ENCODE measurements at places on chromosomes 5 and 9. TPM values are rescaled to one million over a fixed set of nuclear protein-coding genes. Genes with fewer than 3 reads are reported as not detected.

Gene HAND1
- 0.16 TPM for total RNA-seq

Gene FGF18
- total RNA-seq = 0.16 TPM

Gene EQTN
- 0.73 TPM for total RNA-seq

Gene LTC4S
- total RNA-seq = 6.7 TPM

Gene ZFP37
- 5.2 TPM for total RNA-seq

Gene ANKRD34B
- total RNA-seq = not detected

Gene CCDC187
- total RNA-seq = not detected

Gene DOCK8
- total RNA-seq = 34.1 TPM

Gene ZBTB26
- 7.2 TPM for total RNA-seq

Gene TMEM252
- not detected for total RNA-seq

Data from breast epithelium (tissue), 4 donors.